ENCODE measurements at places on chromosomes 1 and 21.
A peak's percentile ranks its signal among the peaks of the same experiment; 100 is the strongest.

DNA sequence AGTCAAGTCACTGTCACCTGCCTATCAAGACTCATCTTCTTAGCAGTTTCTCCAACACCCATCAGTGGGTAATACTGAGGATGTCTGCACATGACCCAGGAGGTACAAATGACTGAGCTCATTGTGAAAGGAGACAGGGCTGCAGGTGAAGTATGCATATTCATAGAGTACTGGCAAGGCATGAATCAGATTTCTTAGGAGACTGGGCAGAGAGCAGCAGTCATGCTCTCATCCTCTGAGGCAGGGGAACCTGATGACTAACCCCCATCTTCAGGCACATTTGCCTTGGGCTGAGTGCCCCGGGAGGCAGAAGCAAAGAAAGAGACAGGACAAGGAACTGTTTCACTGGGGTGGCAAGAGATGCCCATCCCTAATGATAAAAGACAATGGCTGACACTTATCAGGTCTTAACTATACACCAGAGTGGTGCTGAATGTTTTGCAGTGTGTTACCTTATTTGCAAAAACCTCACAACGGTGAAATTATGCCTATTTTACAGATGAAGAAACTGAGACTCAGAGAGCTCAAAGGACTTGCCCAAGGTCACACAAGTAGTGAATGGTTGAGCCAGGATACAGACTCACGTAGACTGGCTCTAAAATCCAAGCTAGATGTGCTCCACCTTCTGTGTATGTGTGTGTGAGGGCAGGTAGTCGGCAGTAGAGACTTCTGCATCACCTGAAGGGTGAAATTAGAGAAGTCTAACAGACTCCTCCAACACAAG, 9.2 kb upstream of the GRHL3 start:
- DNase-seq, result no peak

DNA sequence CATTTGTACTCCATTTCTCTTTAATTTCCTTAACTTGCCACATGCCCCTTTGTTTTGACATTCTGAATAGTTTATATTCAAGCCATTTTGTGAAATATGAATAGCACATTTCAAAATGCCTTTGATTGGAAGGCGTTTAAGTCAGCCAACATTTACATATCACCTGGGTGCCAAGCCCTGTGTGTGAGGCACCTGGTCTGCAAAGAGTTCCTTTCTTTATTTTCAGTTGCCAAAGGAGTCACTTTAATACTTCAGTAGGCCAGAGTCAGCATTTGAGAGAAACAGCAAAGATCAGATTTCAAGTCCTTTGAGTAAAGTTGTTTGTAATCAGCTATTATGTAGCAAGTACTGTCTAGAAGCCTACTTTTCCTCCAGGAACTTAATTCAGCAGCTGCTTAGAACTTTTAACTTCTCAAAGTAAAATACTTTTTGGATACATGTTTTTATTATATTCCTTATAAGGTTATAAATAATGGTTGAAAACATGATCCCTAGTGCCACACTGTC, 70.8 kb downstream of the DTL start:
- no peak for DNase-seq

DNA sequence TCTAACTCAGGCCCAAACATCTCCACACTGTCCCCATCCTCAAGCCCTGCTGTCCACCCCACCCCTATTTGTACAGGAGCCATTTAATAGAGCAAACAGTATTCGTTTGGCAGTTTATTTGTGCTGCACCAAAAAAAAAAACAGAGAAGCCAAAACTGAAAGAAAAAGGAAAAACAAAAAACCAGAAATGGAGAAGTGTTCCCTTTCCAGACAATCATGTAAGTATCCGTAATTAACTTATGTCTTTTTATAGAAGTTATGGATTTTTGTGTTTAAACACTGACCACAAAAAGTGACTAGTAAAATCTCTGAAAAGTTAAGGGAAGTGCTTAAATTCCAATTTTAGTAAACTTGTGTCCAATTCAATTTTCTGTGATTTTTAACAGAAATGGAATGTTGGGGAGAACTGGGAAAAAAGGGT, 40.4 kb upstream of the ZBTB18 start:
- DNase-seq, result no peak

- no peak for DNase-seq
Measured at GRCh38 chr1:239956263-239956662, 135.4 kb upstream of the FMN2 start.

DNA sequence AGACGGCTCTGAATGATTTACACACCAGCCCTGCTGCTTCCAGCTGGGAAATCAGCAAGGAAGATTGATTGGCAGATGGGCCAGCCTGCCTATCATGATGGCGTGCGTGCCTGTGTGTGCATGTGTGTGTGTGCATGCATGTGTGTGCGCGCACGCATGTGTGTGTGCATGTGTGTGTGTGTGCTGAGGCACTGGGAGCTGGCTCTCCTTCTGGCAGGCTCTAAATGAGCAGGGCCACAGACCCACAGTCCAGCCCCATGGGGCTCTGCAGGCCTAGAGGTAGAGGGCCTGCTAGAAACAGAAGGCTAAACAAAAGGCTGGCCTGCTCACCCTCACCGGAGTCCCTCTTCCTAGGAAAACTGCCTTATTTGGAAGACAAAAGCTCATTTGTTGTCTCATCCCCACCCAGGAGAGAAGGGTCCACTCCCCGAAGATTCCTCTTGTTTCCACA, 6.0 kb downstream of the KLHDC8A start:
- no peak for DNase-seq

DNA sequence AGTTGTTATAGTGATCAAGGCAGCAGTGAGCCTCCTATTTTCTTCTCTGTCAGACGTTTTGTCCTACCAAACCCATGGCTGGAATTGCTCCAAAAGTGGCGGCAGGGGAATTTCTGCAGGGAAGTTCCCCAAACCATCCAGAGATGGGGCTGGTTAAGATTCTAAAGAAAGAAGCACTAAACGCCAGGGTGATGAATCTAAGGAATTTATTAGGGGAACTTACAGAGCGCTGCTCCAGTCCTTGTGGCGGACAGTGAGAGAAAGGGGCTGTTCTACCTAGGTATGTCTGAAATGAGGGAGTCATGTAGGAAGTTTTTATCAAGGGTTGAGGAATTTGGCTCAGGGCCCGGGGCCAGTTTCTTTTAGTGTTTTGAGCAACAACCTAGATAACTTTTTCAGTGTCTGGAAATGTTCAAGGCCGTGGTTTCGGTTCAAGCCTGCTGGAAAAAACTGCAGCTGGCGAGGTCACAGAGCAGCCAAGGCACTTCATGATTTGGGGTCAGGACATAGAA, 222.4 kb upstream of the B3GALT2 start:
- DNase-seq, result peak; percentile 41

GRCh38 chr1:66012106-66012784, 219.6 kb downstream of the PDE4B start:
- DNase-seq, result peak; percentile 36

DNA sequence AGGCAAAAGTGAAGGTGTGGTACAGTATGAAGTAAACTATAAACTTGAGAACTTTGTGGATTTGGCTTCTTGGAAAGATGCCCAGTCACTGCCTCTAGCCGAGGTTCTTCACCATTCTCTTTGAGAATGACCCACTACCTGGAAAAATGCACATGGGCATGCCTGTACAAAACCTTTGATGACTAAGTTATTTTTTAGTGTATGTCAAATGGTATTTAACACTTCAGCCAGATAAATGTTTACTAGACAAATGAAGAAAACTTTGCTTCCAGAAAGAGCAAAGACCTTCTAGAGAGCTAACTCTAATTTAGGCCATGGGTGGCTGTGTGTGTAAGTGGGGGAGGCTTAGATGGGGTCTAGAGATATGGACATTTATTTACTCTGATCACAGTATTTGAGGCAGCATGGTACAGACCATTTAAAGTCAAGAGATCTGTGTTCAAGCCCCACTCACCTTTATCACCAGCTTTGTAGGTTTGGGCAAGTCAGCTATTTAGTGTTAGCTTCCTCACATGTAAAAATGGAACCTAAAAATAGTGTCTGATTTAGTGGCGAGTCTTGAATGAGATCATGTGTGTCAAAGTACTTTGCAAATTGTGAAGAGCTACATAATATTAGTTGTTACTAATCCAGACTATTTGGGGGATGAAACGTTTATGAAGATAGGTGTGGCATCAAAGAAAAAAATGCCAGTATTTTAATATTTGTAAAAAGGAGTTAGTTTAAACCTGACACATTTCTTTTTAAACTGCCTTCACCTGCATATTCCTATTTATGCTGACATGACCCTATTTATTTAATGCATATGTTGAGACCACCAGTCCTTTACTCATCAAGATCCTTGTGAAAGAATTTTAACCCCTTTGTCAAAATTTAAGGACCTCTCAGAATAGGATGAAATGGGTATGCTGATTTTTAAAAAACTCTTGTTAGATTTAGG, 20.2 kb downstream of the NFYC start:
- no peak for DNase-seq

DNA sequence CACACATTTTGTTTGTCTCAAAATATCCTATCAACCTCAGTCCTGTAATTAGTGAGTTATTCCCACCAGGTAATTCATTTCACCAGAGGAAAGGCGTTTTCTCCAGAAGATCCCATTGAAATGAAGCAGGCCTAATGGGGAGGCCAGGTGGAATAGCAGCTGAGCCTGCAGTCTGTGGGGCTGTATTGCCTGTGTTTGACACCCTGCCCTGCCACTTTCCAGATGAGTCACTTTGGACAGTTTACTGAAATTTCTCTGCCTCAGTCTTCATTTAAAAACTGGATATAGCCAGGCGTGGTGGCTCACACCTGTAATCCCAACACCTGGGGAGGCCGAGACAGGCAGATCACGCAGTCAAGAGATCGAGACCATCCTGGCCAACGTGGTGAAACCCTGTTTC, 78.1 kb upstream of the PPP2R5A start:
- DNase-seq, result no peak

GRCh38 chr1:36591278-36591677, 108.6 kb upstream of the CSF3R start:
- no peak for DNase-seq

DNA sequence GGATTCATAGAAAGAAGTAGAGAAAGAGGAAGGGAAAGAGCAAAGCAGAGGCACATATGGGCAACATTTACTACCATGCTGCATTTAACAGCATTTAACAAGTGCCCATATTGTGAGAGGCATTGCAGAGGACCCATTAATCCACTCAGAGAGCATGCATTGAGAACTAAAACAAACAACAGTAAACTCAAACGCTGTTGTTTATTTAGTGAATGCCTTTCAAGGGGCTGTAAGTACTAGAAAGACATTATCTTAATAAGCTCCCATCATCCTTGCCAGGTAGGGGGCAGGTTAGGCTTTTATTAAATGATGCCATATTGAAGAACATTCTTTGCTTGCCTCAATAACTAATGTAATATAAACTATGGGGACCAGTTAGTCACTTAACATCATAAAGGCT, 254.3 kb upstream of the DAB1 start:
- DNase-seq, result no peak

DNA sequence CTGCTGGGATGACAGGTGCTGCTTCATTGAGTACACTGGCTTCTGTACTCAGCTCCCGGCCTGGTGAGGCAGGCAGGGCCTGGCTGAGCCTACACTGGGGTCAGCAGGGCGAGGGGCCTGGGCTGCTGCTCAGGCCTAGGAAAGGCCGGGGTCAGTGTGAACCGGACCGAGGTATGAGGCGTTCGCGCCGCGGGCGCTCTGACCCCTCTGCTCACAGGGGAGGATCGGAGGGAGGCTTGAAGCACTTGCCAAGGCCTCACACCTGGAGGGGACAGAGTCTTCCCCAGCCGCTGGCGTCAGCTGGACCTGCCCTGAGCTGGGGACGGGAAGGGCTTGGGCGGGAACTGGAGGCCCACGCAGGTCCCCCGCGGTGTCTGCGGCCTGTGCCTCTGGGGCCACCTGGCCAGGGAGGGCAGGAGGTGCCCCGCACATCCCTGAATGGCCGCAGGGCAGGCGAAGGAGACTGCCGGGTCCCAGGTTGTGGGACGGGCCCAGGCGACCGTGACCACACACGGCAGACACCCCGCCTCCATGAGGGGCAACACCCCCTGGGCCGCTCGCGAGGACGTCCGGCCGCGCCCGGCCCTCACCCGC, 466 bp downstream of the PEX10 start:
- DNase-seq, result no peak

GRCh38 chr1:27690183-27690582, 18.2 kb upstream of the IFI6 start:
- no peak for DNase-seq

DNA sequence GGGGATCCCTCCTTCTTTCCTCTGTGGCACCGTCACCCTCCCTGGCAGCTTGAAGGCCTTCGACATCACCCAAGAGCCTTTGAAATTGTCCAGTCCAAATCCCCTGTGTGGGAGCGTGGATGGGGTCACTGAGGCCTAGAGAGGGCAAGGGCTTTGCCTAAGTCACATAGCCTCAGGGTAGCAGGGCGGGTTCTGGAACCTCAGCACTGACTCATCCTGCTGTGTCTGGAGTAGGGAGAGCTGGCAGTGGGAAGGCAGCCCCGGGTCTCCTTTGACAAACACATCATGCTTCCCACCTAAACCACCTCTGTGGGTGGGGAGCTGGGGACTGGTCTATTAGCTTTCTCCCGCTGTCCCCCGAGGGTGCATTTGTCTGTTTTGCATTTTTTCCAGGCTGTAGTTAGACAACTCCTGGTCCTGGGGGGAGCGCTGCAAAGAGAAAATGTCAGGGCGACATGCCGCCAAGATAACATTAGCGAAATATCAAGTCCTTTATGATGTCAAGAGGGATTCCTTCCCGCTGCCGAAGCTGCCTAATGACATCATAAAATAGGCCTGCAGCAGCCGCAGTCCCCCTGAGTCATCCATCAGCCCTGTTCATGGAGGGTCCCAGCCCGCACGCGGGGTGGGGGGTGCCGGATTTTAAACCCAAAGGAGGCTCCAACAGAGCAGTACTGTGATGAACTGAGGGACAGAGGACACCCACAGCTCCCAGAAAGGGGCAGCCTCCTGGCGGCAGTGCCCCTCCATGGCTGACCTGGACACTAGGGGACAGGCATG, 77.0 kb upstream of the POU3F1 start:
- DNase-seq, result no peak

DNA sequence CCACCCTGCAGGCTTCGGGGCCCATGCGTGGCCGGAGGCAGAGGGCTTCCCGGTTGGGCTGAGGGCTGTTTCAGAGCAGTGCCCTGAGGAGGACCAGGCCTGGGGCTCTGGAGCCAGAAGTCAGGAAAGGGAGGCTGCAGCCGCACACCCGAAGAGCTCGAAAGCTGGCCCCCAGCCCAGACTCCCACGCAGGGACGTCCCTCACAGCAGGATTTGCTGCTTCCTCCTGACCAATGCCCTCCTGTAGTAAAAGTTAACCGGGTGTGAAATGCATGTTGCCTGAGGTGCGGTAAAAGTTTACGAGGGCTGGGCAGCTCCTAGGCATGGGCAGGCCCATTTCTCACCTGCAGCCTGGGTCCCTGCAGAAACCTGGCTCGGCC, 101.5 kb upstream of the ARHGEF16 start:
- no peak for DNase-seq

- DNase-seq, result no peak
Measured at GRCh38 chr1:179230251-179230650, 774 bp upstream of the ABL2 start.
